Occipital lobe (tissue), 3 donors: ENCODE measurements at places on chromosomes 1 and 21. TPM values are rescaled to one million over a fixed set of nuclear protein-coding genes. Genes with fewer than 3 reads are reported as not detected.

VWA1 gene
- 4.1 TPM for total RNA-seq

CADM3 gene
- 112 TPM for total RNA-seq

TCHH gene
- total RNA-seq: not detected

DDR2 gene
- 7.5 TPM for total RNA-seq
